Brain (organoid and tissue), 16 donors: ENCODE measurements at places on chromosomes 1 and 21. TPM values are rescaled to one million over a fixed set of nuclear protein-coding genes. Genes with fewer than 3 reads are reported as not detected.

PPP2R5A gene
- 13.5 TPM for polyA plus RNA-seq

SRGAP2C gene
- 4.5 TPM for polyA plus RNA-seq

MEX3A gene
- 91.7 TPM for polyA plus RNA-seq

TRAF3IP3 gene
- 0.44 TPM for polyA plus RNA-seq

FBXO44 gene
- 63.8 TPM for polyA plus RNA-seq

SH2D1B gene
- 0.12 TPM for polyA plus RNA-seq
